ENCODE measurements at places on chromosomes 2 and 18. TPM values are rescaled to one million over a fixed set of nuclear protein-coding genes. Genes with fewer than 3 reads are reported as not detected.

- no peak for DNase-seq
Observed at GRCh38 chr2:159381574-159381973, 95.1 kb upstream of the WDSUB1 start.

DNA sequence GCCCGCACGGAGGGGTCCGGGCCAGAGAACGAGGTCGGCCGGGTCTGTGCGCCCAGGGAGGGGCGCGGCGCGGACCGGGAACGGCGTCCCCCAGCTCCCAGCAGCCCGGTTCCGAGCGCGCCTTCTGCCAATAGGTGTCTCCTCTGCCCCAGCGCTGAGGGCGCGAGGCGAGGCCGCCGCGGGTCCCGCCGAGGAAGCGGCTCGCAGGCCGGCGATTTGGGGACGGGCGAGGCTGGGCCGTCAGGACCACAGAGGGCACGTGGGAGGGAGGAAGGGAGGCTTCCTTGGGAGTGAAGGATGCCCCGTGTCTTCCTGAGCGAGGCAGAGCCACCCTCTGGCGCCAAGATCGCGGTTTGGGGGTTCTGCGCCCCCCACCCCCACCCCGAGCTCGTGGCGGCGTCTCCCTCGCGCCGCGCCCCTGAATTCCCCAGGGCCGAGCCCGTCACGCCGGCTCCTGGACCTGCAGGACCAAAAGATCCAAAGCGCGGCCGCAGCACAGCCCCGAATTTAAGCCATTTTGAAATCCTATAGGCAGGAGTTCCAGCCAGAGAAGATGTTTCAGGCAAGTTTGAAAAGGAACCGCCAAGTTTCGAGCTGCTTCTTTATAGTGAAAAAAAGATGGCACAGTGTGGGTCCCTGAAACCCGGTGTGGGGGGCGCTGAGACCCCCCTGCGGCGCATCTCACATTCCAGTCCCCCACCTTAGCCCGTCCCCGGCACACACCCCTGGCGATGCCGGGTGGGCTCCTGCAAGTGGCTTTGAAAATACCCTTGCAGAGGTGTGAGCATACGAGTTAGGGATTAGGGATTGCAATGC lies 909 bp downstream of the NFATC1 start:
- no peak for DNase-seq

DNA sequence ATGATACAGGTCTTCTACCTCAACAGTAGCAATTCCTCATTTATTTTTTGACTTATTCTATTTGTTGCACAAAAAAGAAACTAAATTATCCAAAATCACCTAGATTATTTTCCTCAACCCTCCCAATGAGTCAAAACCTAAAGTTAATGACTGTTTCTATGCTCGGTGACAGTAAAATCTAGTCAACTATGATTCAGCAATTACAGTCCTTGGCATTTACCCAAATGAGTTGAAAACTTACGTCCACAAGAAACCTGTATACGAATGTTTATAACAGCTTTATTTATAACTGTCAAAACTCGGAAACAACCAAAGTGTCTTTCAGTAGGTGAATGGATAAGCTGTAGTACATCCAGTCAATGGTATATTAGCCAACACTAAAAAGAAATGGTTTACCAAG lies 439.3 kb downstream of the CBLN2 start:
- DNase-seq: no peak

Gene ALPI
- total RNA-seq: not detected

Gene TSN
- total RNA-seq: 67.6 TPM

- DNase-seq: no peak
Observed at GRCh38 chr2:29729401-29729800, 192.0 kb downstream of the ALK start.

DNA sequence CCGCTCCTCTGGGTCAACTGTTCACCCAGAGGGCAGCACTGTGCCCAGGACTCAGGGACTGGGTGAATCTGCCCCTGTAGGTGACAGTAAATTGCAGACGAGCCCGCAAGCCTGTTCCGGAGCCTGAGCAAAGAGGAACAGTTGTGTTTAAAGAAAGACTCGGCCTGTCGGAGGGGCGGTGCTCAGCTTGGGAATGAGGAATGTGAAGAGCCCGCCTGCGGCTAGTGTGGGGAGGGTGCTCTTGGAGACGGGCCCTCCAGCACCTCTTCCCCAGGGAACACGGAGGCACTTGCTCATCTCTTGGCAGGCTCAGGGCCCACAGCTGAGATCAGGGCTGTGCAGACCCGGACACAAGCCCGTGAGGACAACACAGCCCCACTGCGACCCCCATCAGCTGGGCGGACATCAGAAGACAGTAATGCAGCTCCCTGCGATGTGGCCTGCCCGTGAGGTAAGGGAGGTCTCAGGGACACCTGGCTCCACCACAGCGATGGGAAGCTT lies 299.0 kb downstream of the NDUFA10 start:
- DNase-seq: no peak

- DNase-seq: no peak
Observed at GRCh38 chr2:241743620-241744019, 9.2 kb downstream of the D2HGDH start.

GRCh38 chr2:240499309-240500301 lies 58.2 kb downstream of the ANKMY1 start:
- DNase-seq: no peak

Gene HOXD13
- not detected for total RNA-seq

Gene GBX2
- not detected for total RNA-seq

Gene ADNP2
- 28.9 TPM for total RNA-seq

Gene LYG1
- 2.0 TPM for total RNA-seq

GRCh38 chr2:80852808-80853139 lies 548.2 kb upstream of the LRRTM1 start:
- DNase-seq: no peak

GRCh38 chr2:48519593-48519992 lies 10.4 kb upstream of the STON1 start:
- DNase-seq: no peak

DNA sequence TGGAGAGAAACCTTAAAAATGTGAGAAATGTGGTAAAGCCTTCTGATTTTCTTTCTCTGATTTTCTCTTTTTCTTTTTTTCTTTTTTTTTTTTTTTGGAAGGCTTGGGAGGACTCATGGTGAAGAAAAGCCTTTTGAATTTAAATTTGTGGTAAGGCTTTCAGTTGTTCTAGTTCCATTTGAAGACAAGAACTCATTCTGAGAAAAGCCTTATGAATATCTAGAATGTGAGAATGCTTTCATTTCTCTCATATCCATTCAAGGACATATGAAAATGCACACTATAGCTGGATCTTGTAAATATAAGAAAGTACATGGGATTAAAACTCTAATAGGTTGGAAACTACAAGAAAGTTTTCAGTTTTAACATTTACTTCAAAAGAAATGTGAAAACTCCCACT lies 1045.2 kb upstream of the NRXN1 start:
- no peak for DNase-seq

DNA sequence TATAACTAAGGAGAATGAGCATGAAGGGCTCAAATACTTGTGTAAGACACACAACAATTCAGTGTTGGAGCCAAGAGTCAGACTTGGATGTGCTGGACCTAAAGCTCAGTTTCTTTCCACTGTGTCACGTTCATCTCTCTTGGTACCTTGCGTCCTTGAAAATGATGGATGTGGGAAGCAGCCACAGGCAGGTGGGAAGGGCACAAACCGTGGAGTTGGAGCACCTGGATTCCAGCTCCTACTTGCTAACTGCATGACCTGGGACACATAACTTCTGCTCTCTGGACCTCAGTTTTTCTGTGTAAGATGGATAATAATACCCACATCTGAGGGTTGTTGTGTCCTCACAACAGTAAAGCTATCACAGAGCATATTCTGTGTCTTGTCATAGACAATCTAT lies 53.1 kb upstream of the PPP1CB start:
- DNase-seq: no peak

Gene NYAP2
- total RNA-seq: not detected

- DNase-seq: no peak
Observed at GRCh38 chr18:39313992-39314391, 1748.4 kb upstream of the CELF4 start.

- no peak for DNase-seq
Observed at GRCh38 chr2:191180713-191181112, 29.9 kb upstream of the STAT4 start.

GRCh38 chr2:68483011-68483410 lies 15.6 kb downstream of the APLF start:
- DNase-seq: no peak

Gene LHCGR
- total RNA-seq: not detected

Gene MOGAT1
- 0.18 TPM for total RNA-seq

Gene EFEMP1
- total RNA-seq: not detected
